Thyroid gland (tissue), 4 donors: ENCODE measurements at places on chromosomes 2 and 18. TPM values are rescaled to one million over a fixed set of nuclear protein-coding genes. Genes with fewer than 3 reads are reported as not detected.

Gene TEKT4
- total RNA-seq: 0.27 TPM

GRCh38 chr2:145569108-145569507 lies 1049.2 kb upstream of the ZEB2 start:
- H3K36me3 ChIP-seq: no peaks in the 10 kb centered on the region
- no peak overlapping the region for H3K4me3 ChIP-seq
- no peak for DNase-seq
- no peaks in the 10 kb centered on the region for H3K27me3 ChIP-seq

Gene NR4A2
- 7.5 TPM for total RNA-seq

DNA sequence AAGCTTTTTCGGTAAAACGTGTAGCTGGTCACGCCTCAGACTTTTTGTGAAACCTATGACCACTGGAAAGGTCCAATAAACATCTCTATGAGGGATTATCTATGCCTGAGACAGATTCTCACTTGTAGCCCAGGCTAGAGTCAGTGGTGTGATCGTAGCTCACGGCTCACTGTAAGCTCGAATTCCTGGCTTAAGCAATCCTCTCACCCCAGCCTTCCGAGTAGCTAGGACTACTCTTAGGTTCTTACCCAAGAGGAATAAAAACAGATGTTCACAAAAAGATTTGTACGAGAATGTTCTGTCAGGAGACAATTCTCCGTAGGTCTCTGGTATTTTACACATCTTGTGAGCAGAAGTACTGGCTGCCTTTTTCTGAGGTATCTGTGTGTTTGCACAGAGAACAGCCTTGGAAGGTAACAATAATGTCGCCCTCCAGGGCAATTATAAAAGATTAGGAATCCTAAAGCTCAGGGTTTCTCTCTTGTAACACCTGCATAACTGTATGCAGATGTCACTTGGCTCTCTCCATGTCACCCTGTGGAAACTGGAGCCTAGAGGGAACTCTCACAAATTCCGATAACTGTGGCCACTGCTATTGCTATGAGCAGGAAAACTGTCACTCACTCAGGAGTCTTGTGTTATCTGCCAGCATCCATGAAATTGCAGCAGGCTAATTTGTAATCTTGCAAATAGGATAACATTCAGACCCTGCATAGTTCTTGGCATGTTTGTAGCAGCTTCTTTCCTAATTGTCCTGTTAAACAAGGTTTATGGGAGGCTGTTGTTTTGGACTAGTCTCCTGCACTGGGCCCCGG lies 25.5 kb upstream of the RALBP1 start:
- no peaks in the 10 kb centered on the region for H3K27me3 ChIP-seq
- no peaks in the 10 kb centered on the region for H3K36me3 ChIP-seq
- no peak overlapping the region for H3K27ac ChIP-seq
- H3K4me3 ChIP-seq: no peak overlapping the region
- no peak for DNase-seq
- H3K4me1 ChIP-seq: no peaks in the 10 kb centered on the region

DNA sequence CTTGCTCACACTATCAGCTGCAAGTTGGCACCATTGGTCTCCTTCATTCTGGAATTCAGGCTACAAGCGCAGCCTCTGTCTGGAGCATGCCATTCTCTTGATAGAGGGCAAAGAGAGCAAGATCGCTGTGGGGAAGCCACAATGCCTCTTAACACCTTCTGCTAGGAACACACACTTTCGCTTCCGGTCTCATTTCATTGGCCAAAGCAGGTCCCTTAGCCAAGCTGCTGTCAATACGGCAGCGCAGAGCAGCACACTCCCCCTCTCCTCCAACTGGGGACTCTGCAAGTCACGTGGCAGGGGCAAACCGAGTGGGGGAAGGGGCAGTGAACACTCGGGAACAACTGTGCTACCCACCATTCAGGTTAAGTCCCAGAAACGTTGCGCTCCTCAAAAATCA lies 98.1 kb downstream of the MMADHC start:
- no peak overlapping the region for H3K27ac ChIP-seq
- no peak for DNase-seq
- no peaks in the 10 kb centered on the region for H3K36me3 ChIP-seq
- no peaks in the 10 kb centered on the region for H3K4me1 ChIP-seq
- no peaks in the 10 kb centered on the region for H3K27me3 ChIP-seq

DNA sequence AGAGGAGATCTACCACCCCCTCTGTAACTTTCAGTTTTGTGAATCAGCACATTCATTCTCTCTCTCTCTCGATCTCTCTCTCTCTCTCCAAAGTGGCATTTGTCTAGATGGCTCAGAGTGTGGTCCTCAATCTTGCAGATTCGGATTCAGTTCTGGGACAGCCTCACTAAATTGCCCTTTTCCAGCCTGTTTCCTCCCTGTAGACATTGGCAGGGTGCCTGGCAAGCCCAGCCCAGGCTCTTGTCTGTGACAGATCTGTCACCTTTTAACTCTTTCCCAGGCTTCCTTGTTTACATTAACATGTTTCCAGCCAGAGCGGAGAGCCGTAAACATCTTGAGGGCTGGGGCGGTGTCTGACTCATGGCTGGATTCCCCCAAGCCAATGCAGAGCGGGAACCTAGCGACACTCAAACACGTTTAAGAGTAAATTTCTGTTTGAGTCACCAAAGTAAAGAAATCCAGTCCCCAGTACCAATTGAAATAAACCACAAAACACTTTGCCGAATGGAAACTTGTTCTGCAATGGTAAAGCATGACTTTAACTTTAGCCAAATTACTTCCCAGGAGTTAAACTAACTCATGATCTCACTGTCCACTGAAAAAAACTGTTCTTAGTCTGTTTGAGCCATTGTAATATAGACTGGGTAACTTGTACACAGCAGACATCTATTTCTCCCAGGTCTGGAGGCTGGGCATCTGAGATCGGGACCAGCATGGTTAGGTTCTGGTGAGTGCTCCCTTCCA lies 6.6 kb upstream of the CYP27C1 start:
- H3K36me3 ChIP-seq: no peaks in the 10 kb centered on the region
- no peak overlapping the region for H3K27ac ChIP-seq
- H3K27me3 ChIP-seq: no peaks in the 10 kb centered on the region
- DNase-seq: peak; percentile 24
- no peak overlapping the region for H3K4me3 ChIP-seq

DNA sequence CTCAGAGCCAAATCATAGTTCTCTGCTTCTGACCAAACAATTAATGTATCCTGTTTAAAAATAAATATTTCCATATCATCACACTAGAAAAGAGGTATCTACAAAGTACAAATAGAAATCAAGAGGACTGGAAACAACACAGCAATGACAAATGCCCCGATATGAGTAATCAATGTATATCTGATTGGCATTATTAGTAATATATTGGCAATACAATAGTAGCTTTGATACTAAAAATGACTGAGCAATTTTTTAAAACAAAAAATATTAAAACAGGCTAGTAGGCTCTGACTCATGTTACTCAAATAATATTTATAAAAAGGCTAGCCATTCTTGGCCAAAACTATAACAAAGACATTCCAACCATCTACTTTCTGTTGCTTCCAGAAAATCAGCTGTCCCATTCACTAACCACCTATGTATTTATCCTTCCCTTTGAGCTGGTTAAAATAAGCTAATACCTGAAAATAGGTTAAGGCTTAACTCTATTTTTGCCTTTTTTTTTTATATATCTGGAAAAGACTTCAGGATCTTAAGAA lies 13.3 kb downstream of the PPP4R3B start:
- no peak overlapping the region for H3K4me3 ChIP-seq
- H3K27ac ChIP-seq: no peak overlapping the region
- DNase-seq: no peak
- no peaks in the 10 kb centered on the region for H3K4me1 ChIP-seq
- no peaks in the 10 kb centered on the region for H3K27me3 ChIP-seq

DNA sequence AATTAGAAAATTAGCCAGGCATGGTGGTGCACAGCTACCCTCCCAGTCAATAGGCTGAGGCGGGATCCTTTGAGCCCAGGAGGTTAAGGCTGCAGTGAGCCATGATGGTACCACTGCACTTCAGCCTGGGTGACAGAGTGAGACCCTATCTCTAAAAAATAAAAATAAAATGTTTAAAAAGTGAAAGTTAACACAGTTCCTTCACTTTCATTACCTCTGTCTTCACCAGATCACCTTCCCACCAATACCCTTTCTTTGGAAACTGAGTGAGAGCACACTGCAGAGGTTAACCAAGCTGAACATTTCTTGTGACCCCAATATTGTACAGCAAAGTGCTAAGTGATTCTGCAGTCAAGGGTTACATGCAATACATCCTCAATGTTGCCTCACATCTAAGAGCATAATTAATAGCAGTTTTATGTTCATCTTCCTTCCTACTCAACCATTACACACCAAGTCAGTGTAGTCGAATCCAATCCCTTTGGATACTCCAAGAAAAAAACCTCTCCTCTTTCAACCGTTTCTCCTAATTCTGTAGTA lies 1.7 kb downstream of the L3MBTL4 start:
- H3K36me3 ChIP-seq: no peaks in the 10 kb centered on the region
- H3K4me1 ChIP-seq: peaks cover 6% of the 10 kb centered on the region
- DNase-seq: no peak
- H3K27me3 ChIP-seq: no peaks in the 10 kb centered on the region
- no peak overlapping the region for H3K4me3 ChIP-seq

Gene RAB27B
- total RNA-seq: 0.33 TPM

Gene TPO
- 5,928 TPM for total RNA-seq

GRCh38 chr2:211981451-211981850 lies 557.2 kb downstream of the ERBB4 start:
- H3K27ac ChIP-seq: no peak overlapping the region
- no peaks in the 10 kb centered on the region for H3K4me1 ChIP-seq
- H3K27me3 ChIP-seq: no peaks in the 10 kb centered on the region
- no peaks in the 10 kb centered on the region for H3K36me3 ChIP-seq
- no peak for DNase-seq
- no peak overlapping the region for H3K4me3 ChIP-seq

- no peaks in the 10 kb centered on the region for H3K36me3 ChIP-seq
- DNase-seq: no peak
- no peaks in the 10 kb centered on the region for H3K27me3 ChIP-seq
- no peak overlapping the region for H3K4me3 ChIP-seq
These were observed 18.0 kb downstream of the MALL start for GRCh38 chr2:110097506-110098220.

- H3K4me1 ChIP-seq: no peaks in the 10 kb centered on the region
- no peak for DNase-seq
- H3K27me3 ChIP-seq: no peaks in the 10 kb centered on the region
- H3K4me3 ChIP-seq: no peak overlapping the region
- H3K27ac ChIP-seq: no peak overlapping the region
These were observed 29.9 kb downstream of the GLS start for GRCh38 chr2:190910341-190911136.

DNA sequence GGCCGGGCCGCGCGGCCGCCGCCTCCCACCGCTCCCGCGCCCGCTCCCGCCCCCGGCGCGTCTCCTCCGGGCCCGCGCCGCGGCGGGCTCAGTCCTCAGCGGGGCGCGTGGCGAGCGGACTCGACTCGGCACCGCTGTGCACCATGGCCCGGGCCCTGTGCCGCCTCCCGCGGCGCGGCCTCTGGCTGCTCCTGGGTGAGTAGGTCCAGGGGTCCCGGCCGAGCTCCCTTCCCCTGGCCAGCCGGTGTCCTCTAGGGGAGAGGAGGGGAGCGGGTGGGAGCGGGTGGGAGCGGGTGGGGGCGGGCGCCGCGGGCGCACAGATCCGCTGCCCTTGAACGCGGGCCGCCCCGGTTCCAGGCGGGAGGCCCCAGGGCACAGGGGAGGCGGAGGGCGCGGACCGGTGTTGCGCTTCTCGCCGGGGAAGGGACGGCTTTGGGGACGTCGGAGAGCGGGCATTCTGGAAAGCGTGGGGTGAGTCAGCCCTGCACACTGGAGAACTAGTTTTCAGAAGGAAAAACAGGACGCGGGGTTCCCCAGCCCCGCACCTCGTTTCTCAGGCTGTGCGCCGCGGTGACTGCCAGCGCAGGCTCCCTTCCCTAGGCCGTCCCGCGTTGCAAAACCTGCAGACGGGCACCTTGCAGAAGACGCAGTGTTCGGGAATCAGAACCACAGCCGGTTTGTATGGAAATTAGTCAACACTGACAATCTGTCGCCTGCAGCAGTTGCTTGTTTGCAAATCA lies at the start of gene RAMP1:
Gene RAMP1, plus strand, starts transcription at position 91 of the 740 bp plus-strand sequence. Its CDS starts 53 bp downstream, at position 144.
- H3K27ac ChIP-seq: no peak within 1 kb of the TSS
- H3K27me3 ChIP-seq: no peaks in the 10 kb centered on the region

GRCh38 chr2:63723709-63724108 lies 118.0 kb upstream of the UGP2 start:
- no peak for DNase-seq
- H3K4me3 ChIP-seq: no peak overlapping the region
- peaks cover 8% of the 10 kb centered on the region for H3K4me1 ChIP-seq
- no peaks in the 10 kb centered on the region for H3K27me3 ChIP-seq
- no peak overlapping the region for H3K27ac ChIP-seq

- peaks cover 51% of the 10 kb centered on the region for H3K4me1 ChIP-seq
- DNase-seq: peak; percentile 57
- no peak overlapping the region for H3K27ac ChIP-seq
- peaks cover 66% of the 10 kb centered on the region for H3K27me3 ChIP-seq
- no peaks in the 10 kb centered on the region for H3K36me3 ChIP-seq
- no peak overlapping the region for H3K4me3 ChIP-seq
These were observed 1.2 kb upstream of the EMX1 start for GRCh38 chr2:72915907-72916742.

DNA sequence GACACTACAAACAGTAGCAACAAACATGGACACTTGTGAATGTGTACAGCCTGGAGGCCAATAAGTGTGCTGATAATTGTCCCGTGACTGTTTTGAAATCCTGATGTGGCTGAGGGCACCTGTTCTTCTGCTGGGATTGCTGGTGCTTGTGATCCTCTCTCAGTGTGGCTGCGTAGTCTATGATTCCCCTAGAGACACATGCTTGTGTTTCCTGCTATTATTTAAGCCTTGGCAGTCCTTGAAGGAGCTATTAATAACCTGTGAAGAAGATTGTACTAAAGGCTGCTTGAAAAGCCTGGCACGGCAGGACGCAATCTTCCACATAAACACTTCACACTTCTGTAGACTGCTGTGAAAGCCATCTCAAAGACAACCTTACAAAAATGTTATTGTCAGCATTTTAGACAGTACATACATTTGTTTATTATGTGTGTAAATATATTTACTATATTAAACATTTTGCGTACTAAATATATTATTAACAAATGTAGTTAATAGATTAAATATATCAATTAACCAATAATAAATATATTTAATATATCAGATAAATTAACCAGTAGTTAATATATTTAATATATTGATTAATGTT lies 71.4 kb downstream of the GALR1 start:
- no peaks in the 10 kb centered on the region for H3K27me3 ChIP-seq
- H3K36me3 ChIP-seq: no peaks in the 10 kb centered on the region
- no peaks in the 10 kb centered on the region for H3K4me1 ChIP-seq
- no peak for DNase-seq
- H3K27ac ChIP-seq: no peak overlapping the region
- no peak overlapping the region for H3K4me3 ChIP-seq

DNA sequence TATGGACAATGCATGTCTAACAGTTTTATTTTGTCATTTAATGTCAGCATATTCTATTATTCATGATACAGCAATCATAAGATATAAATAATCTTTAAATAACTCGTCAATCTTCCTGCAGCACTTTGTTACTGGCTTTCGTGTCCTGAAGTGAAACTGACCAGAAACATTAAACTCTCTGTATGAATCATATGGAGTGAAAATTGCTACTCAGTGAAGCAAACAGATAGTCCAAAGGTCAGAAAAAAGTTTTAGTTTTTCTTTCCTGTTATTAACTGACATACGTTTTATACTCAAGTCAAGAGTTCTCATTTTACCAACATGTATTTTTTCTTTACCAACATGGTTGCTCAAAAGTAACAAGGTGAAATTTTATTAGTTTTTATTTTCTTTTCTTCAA lies 106.8 kb upstream of the GALNT5 start:
- no peaks in the 10 kb centered on the region for H3K4me1 ChIP-seq
- H3K27ac ChIP-seq: no peak overlapping the region
- no peaks in the 10 kb centered on the region for H3K27me3 ChIP-seq
